DMS79 treated with DMSO at 0.1 percent for 48 hours (cell line): ENCODE measurements at places on chromosomes 16 and 17.

DNA sequence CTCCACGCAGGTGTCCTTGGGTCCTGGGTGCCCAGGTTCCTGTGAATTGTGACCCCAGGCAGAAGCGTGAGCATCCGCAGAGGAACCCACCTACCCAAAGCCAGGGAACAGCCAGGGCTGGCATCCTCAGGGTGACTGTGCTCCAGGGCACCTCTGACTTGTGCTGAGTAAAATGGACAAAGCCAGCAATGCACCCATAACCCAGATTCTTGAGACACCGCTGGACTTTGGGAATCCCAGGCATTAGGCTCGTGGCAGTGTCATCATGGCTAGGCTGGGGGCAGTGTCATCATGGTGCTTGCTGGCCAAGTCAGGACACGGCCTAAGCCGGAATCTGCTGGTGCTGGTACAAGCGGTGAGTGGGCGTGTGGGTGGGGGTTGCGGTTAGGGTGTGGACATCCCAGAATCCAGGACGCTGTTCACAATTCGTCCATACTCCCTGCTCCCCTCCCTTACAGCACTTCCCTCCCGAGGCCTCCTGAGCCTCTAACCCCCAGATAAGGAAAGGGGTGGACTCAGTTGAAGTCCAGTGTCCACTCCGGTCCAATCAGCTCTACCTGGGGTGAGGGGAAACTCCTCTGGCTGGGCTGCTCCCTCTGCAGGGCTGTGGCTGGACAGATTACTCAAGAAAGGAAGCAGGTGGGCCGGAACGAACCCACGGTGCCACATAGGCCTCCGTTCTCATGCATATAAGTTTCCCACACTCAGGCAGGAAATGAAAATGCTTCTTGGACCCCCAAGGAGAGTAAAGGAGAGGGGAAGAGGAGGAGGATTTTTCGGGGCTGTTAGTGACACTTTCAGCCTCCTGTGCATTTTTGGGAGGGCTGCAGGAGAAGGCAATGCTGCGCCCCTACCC is 138.9 kb downstream of the SEC14L1 start:
- no peak for DNase-seq

- DNase-seq, result no peak
Observed at GRCh38 chr16:21614896-21615295, 15.5 kb downstream of the METTL9 start.

DNA sequence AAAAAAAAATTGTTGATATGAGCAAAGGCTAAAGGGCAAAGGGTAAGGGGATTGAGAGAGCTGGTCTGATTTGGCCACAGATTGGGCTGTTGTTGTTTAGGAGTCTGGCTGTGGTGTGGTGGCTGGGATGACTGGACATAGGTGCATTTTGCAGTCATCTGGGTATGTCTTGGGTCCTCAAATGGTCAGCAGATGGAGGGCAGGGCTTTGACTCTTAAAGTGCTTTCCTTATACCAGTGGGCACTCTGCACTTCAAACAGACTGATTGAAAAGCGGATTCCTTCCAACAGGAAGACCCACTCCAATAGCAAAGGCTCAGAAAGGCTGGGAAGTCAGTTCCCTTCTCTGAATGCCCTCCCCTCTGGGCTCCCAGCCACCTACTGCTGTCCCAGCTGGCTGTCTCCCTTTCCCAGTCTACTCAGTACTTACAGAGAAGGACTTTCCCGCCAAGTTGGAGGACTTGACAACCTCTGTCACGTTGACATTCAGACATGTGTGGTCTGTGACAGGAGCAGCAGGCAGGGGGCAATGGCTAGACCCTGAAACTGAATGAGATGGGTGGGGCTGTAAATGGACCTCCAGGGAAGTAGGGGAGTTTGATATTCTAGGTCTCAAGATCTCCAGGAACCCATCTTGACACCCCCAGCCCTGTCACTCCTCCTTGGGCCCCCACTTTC is 19.6 kb upstream of the MFSD6L start:
- DNase-seq, result no peak

- DNase-seq, result no peak
Observed at GRCh38 chr16:21277045-21277926, 804 bp downstream of the CRYM start.

DNA sequence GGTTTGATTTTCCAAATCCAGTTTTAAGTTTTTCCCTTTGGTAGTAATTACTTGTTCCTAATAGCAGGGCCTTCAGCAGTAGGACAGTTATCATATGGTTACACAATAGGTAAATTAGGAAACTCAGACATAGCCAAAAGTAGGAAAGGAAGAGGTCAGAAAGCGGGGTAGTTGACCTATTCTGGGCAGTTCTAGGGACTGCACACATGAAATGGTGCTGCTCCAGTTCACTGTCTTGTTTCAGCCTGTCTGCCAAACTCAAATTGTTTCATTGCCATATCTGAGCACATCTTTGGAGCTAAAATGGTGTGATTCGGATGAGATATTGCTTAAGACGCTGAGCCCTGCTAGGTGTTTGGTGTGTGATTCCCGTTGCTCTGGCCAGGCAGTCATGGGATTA is 56.7 kb downstream of the TANGO6 start:
- no peak for DNase-seq

DNA sequence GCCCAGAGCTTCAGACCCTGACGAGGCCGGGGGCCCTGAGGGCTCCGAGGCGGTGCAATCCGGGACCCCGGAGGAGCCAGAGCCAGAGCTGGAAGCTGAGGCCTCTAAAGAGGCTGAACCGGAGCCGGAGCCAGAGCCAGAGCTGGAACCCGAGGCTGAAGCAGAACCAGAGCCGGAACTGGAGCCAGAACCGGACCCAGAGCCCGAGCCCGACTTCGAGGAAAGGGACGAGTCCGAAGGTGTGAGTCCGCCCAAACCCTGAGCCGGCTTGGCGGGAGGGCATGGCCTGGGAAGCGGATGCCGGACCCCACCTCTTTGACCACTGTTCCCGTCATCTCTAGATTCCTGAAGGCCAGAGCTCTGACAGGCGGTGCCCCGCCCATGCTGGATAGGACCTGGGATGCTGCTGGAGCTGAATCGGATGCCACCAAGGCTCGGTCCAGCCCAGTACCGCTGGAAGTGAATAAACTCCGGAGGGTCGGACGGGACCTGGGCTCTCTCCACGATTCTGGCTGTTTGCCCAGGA is 4.4 kb downstream of the NOL3 start:
- DNase-seq, result no peak

GRCh38 chr16:10694306-10694705 is 424 bp downstream of the TEKT5 start:
- DNase-seq, result no peak

DNA sequence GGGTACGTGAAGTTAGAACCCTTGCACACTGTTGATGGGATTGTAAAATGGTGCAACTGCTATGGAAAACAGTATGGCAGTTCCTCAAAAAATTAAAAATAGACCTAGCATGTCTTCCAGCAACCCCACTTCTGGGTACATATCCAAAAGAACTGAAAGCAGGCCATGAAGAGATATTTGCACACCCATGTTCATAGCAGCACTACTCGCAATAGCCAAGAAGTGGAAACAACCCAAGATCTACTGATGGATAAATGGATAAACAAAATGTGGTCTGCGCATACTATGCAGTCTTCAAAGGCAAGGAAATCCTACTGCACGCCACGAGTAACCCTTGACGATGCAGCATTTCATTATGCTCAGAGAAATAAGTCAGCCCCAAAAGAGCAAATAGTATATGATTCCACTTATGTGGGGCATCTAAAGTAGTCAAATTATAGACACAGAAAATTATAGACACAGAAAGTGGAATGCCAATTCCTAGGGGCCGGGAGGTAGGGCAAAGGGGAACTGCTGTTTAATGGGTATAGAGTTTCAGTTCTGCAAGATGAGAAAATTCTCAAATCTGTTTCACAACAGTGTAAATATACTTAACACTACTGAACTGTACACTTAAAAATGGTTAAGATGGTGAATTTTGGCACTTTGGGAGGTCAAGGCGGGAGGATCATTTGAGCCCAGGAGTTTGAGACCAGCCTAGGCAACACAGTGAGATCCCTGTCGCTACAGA is 17.2 kb downstream of the CORO7 start:
- no peak for DNase-seq

DNA sequence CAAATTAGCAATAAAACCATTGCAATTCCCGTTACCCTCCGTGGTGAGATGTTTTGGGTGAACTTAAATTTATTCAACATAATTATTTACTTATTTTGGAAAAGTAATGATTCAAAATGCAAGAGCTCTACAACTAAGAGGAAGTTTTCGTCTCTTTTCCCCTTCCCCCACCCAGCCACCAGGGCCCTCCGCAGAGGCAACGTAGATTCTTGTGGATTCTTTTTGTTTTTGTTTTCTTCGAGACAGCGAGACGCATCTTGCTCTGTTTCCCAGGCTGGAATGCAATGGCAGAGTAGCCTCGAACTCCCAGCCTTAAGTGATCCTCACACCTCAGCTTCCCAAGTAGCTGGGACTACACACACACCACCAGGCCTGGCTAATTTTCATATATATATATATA is 19.2 kb downstream of the CCDC40 start:
- no peak for DNase-seq

- no peak for DNase-seq
Observed at GRCh38 chr16:22342082-22342481, 32.3 kb downstream of the CDR2 start.

DNA sequence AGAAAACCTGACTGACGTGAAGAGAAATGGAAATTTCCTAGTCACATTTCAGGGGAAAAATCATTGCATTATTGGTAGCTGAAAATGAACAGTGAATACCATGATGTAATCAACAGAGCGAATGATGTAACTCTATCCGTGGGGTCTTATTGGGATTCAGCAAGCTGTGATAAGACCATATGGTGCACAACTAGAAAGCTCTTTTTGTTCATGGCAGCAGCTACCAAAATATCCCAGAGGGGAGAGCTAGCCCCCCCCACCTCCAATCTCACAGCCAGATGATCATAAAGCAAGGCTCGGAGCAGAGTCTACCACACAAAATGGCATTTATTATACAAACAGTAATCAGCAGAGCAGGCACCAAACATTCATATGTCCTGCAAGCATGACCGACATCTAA is 22.2 kb upstream of the DNAH17 start:
- DNase-seq, result no peak

GRCh38 chr16:78650339-78651074 is 551.1 kb downstream of the WWOX start:
- no peak for DNase-seq

DNA sequence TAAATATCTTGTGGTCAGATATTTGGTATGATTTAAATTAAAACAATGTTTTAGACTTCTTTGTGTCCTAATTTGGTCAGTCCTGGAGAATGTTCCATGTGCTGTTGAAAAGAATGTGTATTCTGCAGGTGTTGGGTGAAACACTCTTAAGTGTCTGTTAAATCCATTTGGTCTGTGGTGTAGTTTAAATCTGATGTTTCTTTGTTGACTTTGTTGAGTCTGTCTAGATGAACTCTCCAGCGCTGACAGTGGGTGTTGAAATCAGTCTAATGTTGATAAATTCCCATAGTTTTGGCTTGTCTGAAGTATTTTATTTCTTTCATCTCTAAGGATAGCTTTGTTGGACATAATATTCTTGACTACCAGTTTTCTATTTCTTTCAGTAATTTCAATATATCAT is 18.8 kb downstream of the TANC2 start:
- no peak for DNase-seq

DNA sequence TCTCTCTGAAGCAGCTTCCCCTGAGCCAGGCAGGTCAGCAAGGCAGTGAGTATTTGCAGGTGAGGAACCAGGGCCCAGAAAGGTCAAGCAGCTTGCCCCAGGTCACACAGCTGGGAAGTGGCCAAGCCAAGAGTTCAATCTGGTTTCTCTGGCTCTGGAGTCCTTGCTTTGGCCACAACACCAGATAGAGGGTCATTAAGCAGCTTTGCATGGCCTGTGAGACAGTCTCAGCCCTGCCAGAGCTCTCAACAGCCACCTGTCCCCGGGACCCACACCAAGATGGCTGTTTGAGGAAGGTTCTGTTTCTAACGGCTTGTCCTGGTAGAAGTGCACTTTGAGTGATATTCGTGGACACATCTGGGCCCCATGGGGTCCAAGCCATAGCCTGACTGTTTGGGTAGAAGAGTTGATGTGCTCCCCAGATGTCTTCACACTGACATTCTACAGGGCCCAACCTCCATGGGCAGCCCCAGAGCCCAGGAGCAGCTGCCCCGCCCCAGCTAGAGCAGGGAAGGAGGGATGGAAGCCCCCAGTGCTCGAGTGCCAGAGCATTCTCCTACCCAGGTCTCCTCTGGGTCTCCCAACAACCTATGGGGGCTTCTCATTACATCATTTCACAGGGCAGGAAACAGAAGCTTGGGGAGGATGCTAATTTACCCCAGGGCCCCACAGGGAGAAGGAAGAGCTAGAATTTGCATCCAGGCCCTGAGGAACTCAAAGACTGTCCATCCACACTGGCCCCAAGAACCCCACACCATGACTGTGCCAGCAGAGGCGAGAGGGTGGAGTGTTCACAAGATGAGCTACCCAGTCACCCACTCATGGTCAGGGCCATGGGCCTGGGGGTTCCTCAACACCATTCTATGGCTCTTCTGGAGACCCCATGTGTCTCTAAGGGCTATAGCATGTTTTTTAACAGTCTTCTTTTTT is 107.3 kb upstream of the CDH5 start:
- no peak for DNase-seq
